ENCODE measurements at places on chromosomes 7 and 10. TPM values are rescaled to one million over a fixed set of nuclear protein-coding genes. Genes with fewer than 3 reads are reported as not detected.
A peak's percentile ranks its signal among the peaks of the same experiment; 100 is the strongest.

- peaks cover 19% of the 10 kb centered on the region for H3K4me1 ChIP-seq
- H3K36me3 ChIP-seq = peaks cover 2% of the 10 kb centered on the region
- H3K27ac ChIP-seq = no peak overlapping the region
- peak; percentile 14 for DNase-seq
These were observed 10.3 kb upstream of the IFIT1B start for GRCh38 chr10:89367529-89367928.

DNA sequence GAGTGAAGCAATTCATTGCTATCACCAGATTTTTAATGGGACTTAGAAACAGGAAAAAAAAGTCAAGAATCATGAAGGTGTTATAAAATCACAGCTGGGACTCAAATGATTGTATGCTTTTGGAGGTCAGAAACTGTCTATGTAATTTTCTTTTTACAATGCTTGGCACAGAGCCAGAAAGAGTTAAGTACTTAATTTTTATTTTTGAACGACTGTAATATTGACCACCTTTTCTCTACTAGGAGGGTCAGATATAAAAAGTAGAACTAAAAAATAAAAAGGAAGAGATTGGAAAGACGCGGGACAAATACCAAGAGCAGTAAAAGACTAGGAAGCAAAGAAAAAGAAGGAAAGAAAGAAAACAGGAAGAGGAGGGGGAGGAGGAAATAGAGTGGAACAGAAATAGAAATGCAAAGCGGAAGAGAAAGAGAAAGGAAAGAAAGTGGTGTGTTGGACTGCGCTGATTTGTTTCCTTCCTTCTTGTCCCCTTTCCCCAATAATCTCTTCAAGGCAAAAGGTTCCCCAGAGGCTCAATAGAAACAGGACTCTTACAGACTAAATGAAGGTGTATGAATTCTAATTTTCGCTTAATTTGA is 23.2 kb upstream of the C1GALT1 start:
- no peak for DNase-seq
- H3K36me3 ChIP-seq = peaks cover 23% of the 10 kb centered on the region
- H3K4me3 ChIP-seq = peak overlapping the region; percentile 79
- peak overlapping the region; percentile 92 for H3K27ac ChIP-seq
- H3K27me3 ChIP-seq = no peaks in the 10 kb centered on the region

The ANKRD2 gene
- total RNA-seq = not detected

GRCh38 chr7:23454881-23455526 is 15.3 kb downstream of the IGF2BP3 start:
- H3K4me3 ChIP-seq = no peak overlapping the region
- DNase-seq = no peak
- H3K36me3 ChIP-seq = no peaks in the 10 kb centered on the region
- no peak overlapping the region for H3K27ac ChIP-seq
- peaks cover 39% of the 10 kb centered on the region for H3K27me3 ChIP-seq

DNA sequence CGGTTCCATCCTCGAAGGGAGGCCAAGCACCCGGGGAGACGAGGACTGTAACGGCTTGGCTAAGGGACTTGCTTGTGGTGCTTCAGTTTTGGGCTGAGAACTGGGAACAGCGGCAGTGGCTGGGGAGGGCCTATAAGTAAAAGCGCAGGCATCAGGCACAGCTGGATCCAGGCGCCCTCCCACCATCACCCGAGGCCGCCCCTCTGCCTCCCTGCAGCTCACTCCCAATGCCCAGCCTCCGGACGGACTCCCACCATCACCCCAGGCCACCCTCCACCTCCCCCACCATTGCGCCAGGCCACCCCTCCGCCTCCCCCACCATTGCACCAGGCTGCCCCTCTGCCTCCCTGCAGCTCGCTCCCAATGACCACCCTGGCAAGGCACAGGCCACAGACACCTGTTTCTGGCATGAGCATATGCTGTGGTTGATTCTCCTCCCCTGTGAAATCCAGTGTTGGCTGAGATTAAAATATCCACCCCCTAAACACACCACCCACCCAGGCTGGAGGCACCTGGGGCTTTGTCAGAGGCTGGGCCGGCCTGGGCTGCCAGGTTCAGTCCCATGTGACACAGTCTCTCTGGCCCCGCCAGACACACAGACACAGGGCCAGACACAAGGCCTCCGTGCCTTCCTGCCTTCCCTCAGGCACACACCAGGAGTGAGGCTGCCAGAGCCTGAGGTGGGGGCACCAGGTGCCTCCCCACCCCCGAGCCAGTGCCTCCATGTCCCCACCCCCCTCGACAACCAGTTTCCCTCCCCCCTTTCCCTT is 16.7 kb downstream of the MICALL2 start:
- no peak for DNase-seq
- no peaks in the 10 kb centered on the region for H3K27me3 ChIP-seq
- H3K27ac ChIP-seq = no peak overlapping the region
- no peaks in the 10 kb centered on the region for H3K36me3 ChIP-seq
- no peaks in the 10 kb centered on the region for H3K4me1 ChIP-seq

DNA sequence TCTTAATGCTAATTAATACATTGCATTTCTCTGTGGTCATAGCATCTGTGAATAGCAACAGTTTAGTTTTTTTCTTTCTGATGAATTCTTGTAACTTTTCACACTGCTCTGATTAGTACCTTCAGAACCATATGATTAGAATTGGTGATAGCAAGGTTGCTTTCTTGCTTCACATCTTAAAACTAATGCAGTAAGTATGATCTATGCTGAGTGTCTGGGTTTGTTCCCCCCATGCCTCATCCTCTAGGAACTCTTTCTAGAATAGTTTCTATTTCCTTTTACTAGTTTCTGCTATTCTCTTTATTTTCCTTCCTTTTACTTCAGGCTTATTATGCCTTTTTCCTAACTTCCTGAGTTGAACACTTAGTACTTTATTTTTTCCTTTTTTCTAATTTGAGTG is 32.4 kb downstream of the TES start:
- peaks cover 36% of the 10 kb centered on the region for H3K4me1 ChIP-seq
- no peaks in the 10 kb centered on the region for H3K27me3 ChIP-seq
- DNase-seq = no peak
- H3K27ac ChIP-seq = no peak overlapping the region

The ZNF438 gene
- total RNA-seq = 2.5 TPM

The HOXA1 gene
- total RNA-seq = 0.35 TPM

DNA sequence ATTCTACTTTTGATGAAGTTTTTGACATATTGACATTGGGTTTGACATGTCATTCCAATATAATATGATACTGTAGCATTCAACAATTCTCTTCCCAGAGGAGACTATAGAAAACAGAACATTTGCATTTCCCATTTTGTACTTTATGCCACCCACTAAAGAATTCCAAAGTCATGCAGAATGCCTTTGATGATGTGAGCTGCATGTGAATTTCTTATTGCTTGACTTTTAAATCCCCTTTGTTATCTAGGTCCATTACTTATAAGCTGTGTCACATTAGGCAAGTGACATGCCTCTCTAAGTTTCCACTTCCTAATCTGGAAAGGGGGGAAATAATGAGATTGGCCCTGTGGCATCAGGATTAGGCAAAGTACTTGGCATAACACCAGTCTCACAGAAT is 436.7 kb downstream of the AUTS2 start:
- H3K4me3 ChIP-seq = no peak overlapping the region
- no peak overlapping the region for H3K27ac ChIP-seq
- no peaks in the 10 kb centered on the region for H3K36me3 ChIP-seq
- no peaks in the 10 kb centered on the region for H3K27me3 ChIP-seq
- H3K4me1 ChIP-seq = no peaks in the 10 kb centered on the region

The TDRD1 gene
- total RNA-seq = 0.21 TPM

The CPN1 gene
- total RNA-seq = not detected

DNA sequence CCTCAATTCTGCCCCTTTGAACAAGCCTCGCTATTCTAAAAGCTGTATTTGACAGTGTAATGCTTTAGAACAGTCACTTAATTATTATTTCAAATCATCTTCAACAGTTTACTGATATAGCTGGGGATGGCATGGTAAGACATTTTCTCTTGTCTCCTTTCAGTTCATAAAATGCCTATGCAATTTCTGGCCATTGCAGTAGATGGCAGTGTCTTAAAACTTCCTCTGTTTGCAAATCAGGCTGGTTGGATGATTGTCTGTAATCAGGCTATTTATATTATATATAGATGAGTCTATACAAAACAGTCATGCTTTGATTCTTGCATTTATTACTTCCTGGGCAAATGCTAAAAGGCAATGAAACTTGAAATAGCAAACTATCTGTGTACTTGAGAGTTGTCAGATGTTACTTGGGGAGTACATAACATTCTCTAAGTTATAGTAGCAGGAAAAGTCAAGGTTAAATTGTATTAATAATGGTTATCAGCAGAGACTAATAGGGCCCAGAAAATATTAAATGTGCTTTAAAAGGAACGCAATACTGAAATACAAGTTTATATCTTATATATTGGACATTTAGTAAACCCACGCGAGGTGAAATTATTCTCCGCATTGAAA is 55.5 kb upstream of the LHFPL3 start:
- no peak for DNase-seq
- no peak overlapping the region for H3K27ac ChIP-seq
- H3K27me3 ChIP-seq = peaks cover 33% of the 10 kb centered on the region
- H3K4me3 ChIP-seq = no peak overlapping the region
- no peaks in the 10 kb centered on the region for H3K36me3 ChIP-seq
- no peaks in the 10 kb centered on the region for H3K4me1 ChIP-seq

GRCh38 chr7:1512781-1513656 is 8.8 kb upstream of the INTS1 start:
- peaks cover 25% of the 10 kb centered on the region for H3K4me1 ChIP-seq
- peak; percentile 60 for DNase-seq
- H3K4me3 ChIP-seq = peak overlapping the region; percentile 25
- peak overlapping the region; percentile 62 for H3K27ac ChIP-seq
- H3K27me3 ChIP-seq = no peaks in the 10 kb centered on the region

DNA sequence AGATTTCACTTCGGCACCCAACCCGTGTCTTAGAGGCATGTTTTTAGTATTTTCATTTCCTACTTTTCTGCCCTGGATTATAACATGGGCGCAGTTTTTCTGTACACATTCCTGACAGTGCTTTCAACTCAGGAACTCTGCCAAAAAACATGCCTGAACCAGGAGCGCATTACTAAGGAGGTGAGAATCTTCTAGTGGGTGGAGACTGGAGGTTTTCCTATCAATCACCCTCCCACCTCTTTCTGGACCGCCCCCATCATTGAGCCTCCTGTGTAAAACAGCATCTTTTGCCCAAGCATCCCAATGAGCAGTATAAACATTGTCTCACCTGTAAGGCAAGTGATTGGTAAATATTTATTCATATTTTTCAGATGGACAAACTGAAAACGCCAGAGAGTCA is 53.2 kb downstream of the STK17A start:
- H3K27ac ChIP-seq = no peak overlapping the region
- peaks cover 87% of the 10 kb centered on the region for H3K36me3 ChIP-seq
- H3K4me1 ChIP-seq = peaks cover 90% of the 10 kb centered on the region
- no peak for DNase-seq
- H3K4me3 ChIP-seq = no peak overlapping the region

The AKR1C4 gene
- total RNA-seq = not detected

- no peaks in the 10 kb centered on the region for H3K4me1 ChIP-seq
- peaks cover 8% of the 10 kb centered on the region for H3K27me3 ChIP-seq
- no peak for DNase-seq
- no peaks in the 10 kb centered on the region for H3K36me3 ChIP-seq
- H3K4me3 ChIP-seq = no peak overlapping the region
These were observed 31.3 kb downstream of the AFAP1L2 start for GRCh38 chr10:114372995-114373394.

DNA sequence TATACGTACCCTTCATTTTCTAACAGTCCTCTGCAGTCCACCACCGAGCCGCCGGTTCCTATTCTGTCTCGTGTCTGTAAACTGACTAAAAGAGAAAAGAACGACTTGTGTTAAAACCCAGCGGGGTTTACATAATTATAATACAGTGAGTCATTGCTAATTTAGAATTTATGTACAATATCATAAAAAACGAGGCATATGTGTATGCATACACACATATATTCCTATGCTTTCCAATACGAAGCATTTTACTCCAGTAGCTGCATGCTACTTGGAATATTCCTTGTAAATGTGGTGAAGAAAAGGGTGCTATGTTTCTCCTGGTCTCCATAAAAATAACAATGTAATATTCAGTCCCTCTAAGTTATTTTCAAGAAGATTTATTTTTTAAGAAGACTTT is 89.1 kb downstream of the SMURF1 start:
- H3K4me3 ChIP-seq = no peak overlapping the region
- H3K27ac ChIP-seq = no peak overlapping the region
- no peaks in the 10 kb centered on the region for H3K27me3 ChIP-seq
- DNase-seq = no peak

- H3K27ac ChIP-seq = no peak overlapping the region
- no peaks in the 10 kb centered on the region for H3K36me3 ChIP-seq
- H3K27me3 ChIP-seq = peaks cover 12% of the 10 kb centered on the region
- H3K4me1 ChIP-seq = no peaks in the 10 kb centered on the region
- no peak for DNase-seq
These were observed 100.1 kb upstream of the PTN start for GRCh38 chr7:137443616-137444015.

DNA sequence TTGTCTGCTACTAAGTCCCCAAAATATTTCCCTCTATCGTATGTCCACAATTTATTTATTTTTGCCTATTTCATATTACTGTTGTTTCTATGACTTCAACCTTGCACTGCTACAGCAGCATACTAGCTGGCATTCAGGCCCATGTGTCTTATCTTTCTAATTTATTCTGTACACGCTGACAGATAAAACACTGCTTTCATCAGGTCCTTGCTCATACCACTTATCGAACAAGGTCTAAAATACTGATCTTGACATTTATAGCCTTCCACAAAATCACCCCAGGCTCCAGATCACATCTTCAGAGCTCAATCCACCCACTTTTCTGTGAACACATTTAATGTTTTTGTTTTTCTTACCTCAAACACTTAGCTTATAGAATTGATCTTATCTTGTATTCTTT is 374.6 kb downstream of the THSD7A start:
- no peaks in the 10 kb centered on the region for H3K36me3 ChIP-seq
- no peak overlapping the region for H3K27ac ChIP-seq
- H3K4me1 ChIP-seq = no peaks in the 10 kb centered on the region
- H3K27me3 ChIP-seq = no peaks in the 10 kb centered on the region
- no peak for DNase-seq
- H3K4me3 ChIP-seq = no peak overlapping the region

DNA sequence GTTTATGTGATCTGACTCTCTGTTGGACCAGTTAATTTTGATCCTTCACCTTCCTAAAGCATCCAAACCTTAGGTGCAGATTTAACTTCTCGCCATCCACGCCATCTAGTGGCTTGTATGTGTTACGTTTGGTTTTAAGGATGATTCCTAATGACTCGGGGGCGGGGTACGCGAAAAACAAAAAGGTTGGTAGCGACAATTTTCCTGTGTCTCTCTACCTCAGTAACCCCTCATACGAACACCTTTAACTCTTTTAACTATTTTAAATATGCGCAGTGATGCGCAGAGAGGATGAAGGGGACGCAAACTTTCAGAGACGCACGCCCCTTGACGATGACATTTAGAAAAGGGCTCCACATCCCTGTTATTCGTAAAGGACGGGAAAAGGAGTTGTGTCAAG is 714 bp upstream of the KCND2 start:
- H3K4me1 ChIP-seq = peaks cover 4% of the 10 kb centered on the region
- no peak for DNase-seq
- H3K4me3 ChIP-seq = no peak overlapping the region
- H3K36me3 ChIP-seq = no peaks in the 10 kb centered on the region
- peaks cover 48% of the 10 kb centered on the region for H3K27me3 ChIP-seq
- no peak overlapping the region for H3K27ac ChIP-seq

- DNase-seq = no peak
- H3K4me1 ChIP-seq = peaks cover 34% of the 10 kb centered on the region
- H3K4me3 ChIP-seq = no peak overlapping the region
- no peak overlapping the region for H3K27ac ChIP-seq
- no peaks in the 10 kb centered on the region for H3K27me3 ChIP-seq
These were observed 21.8 kb downstream of the ITPRIP start for GRCh38 chr10:104316321-104317099.

The SUGCT gene
- 2.9 TPM for total RNA-seq

- peak overlapping the region; percentile 76 for H3K4me3 ChIP-seq
- peaks cover 17% of the 10 kb centered on the region for H3K36me3 ChIP-seq
- H3K27ac ChIP-seq = peak overlapping the region; percentile 91
- H3K4me1 ChIP-seq = peaks cover 78% of the 10 kb centered on the region
These were observed 2.5 kb downstream of the VOPP1 start for GRCh38 chr7:55569797-55570196.
